Right atrium auricular region (tissue), 2 donors: ENCODE measurements at places on chromosomes 3 and 15.

- H3K27me3 ChIP-seq: no peaks in the 10 kb centered on the region
- DNase-seq: peak; percentile 95
- no peak overlapping the region for H3K4me3 ChIP-seq
- no peaks in the 10 kb centered on the region for H3K36me3 ChIP-seq
- peaks cover 56% of the 10 kb centered on the region for H3K4me1 ChIP-seq
These were observed 31.5 kb upstream of the FBLN2 start for GRCh38 chr3:13517253-13517977.

DNA sequence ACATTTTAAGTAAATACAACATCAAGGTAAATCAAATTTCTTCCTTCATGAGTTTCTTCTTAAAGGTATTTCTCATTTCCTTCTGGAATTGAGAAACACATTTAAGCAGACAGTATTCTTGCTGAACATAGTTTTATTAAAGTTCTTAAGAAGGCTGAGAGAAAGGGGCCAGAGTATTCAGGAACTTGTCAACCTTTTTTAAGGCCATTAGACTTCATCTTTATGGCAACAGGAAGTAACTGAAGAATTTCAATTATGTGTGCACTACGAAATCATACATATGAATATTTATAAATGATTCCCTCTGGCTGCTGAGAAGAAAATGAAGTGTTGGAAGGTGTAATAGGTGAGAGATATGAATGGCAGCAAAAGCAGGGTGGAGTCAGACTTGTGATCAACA lies 829.4 kb upstream of the DPPA4 start:
- no peak overlapping the region for H3K27ac ChIP-seq
- no peaks in the 10 kb centered on the region for H3K4me1 ChIP-seq
- H3K36me3 ChIP-seq: no peaks in the 10 kb centered on the region
- no peak overlapping the region for H3K4me3 ChIP-seq
- no peak for DNase-seq

- H3K4me1 ChIP-seq: peaks cover 51% of the 10 kb centered on the region
- H3K27me3 ChIP-seq: no peaks in the 10 kb centered on the region
- H3K4me3 ChIP-seq: no peak overlapping the region
These were observed 162.9 kb downstream of the TIGIT start for GRCh38 chr3:114456742-114457141.

DNA sequence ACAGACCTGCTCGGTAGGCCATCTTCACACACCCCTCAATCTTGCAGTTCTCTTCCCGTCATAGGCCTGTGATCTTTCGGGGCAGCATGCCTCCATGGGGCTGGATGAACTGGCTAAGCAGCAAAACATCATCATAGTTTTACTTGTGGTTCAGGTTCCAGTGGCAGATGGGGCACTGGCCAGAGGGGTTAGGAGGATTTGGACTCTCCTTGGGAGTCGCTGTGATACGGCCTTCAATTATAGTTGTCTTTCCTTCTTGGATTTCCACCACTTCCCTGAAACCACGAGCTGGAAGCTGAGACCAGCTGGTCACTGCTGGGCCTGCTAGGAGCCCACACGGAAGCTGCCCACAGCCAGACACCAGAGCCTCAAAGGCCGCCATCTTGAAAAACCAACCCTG lies 15.7 kb downstream of the ZNF589 start:
- no peak for DNase-seq
- H3K36me3 ChIP-seq: no peaks in the 10 kb centered on the region
- no peaks in the 10 kb centered on the region for H3K4me1 ChIP-seq

DNA sequence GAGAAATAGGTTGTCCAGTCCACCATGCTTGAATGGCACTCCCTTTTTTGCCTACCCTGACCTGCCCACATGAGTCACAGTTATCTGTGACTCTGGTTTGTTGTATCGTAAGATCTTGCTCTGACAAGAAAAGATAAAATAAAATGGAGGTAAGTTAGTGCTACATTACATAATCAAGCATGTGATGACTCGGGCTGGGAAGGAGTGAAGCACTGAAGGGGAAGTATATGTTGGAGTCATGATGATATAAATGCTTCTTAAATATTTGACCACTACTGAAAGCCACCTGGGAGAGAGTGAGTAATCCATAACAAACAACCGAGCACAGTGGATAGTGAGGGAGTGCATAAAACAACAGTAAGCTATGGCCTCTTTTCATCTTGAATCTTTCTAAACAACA lies 124.4 kb downstream of the SHOX2 start:
- H3K4me1 ChIP-seq: no peaks in the 10 kb centered on the region
- no peaks in the 10 kb centered on the region for H3K27me3 ChIP-seq
- no peak for DNase-seq

- no peaks in the 10 kb centered on the region for H3K4me1 ChIP-seq
- H3K36me3 ChIP-seq: no peaks in the 10 kb centered on the region
- no peaks in the 10 kb centered on the region for H3K27me3 ChIP-seq
These were observed 63.3 kb downstream of the SENP2 start for GRCh38 chr3:185649414-185649813.

GRCh38 chr15:32903591-32904290 lies 185.9 kb downstream of the GREM1 start:
- H3K4me1 ChIP-seq: no peaks in the 10 kb centered on the region
- DNase-seq: no peak
- no peak overlapping the region for H3K4me3 ChIP-seq

GRCh38 chr3:136193278-136194054 lies 2.7 kb downstream of the MSL2 start:
- H3K4me3 ChIP-seq: peak overlapping the region; percentile 76
- no peaks in the 10 kb centered on the region for H3K27me3 ChIP-seq
- no peaks in the 10 kb centered on the region for H3K36me3 ChIP-seq
- peaks cover 54% of the 10 kb centered on the region for H3K4me1 ChIP-seq
- no peak for DNase-seq

GRCh38 chr3:136162322-136162721 lies 33.8 kb downstream of the MSL2 start:
- no peak overlapping the region for H3K27ac ChIP-seq
- DNase-seq: no peak
- H3K4me1 ChIP-seq: peaks cover 55% of the 10 kb centered on the region
